ENCODE measurements at places on chromosomes 4 and X. TPM values are rescaled to one million over a fixed set of nuclear protein-coding genes. Genes with fewer than 3 reads are reported as not detected.

GRCh38 chrX:19121466-19121865 is 802 bp downstream of the ADGRG2 start:
- no peak for DNase-seq

DNA sequence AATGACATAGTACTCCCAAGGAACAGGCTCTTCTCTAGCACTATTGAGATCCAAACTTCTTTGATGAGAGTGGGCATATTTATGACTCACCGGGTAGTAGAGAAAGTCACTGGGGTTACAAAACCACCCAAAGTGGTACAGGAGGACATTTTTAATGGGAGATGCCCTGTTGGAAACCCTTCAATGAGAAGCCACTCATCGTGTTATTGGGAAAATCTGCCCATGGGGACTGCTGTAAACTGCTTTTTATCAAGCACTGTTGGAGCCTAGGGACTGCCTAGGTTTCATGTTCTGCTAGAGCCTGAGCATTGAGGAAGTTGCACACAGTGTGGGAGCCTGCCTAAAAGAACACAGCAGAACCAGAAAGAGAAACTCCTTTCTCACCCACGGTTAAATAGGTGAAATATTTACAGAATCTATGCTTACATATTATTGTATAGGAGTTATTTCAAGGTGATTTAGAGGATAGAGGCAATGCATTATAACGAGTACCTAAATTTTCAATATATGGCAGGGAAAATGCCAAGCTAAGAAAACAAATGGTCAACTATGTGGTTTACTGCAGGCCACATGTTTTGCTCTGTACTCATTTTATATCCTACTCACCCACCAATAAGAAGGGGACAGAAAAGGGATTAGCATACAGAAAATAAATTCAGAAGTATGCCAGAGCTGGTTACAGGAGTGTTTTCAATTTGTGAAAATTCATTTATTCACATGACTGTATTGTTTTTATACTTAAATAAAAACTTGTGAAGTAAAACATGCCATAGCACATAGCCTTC is 559.1 kb downstream of the FSTL5 start:
- no peak for DNase-seq

- no peak for DNase-seq
Observed at GRCh38 chr4:13907255-13907751, 279.8 kb upstream of the BOD1L1 start.

- DNase-seq, result peak; percentile 50
Observed at GRCh38 chr4:10456595-10457254, 501 bp downstream of the ZNF518B start.

- no peak for DNase-seq
Observed at GRCh38 chrX:106903291-106903824, at the start of gene RIPPLY1. Gene RIPPLY1 (minus strand): TSS chrX:106903341. CDS start chrX:106903287, 54 bp downstream.

- no peak for DNase-seq
Observed at GRCh38 chr4:48243429-48243828, 26.2 kb downstream of the TEC start.

- DNase-seq, result no peak
Observed at GRCh38 chr4:152106781-152107321, 346.0 kb upstream of the GATB start.

DNA sequence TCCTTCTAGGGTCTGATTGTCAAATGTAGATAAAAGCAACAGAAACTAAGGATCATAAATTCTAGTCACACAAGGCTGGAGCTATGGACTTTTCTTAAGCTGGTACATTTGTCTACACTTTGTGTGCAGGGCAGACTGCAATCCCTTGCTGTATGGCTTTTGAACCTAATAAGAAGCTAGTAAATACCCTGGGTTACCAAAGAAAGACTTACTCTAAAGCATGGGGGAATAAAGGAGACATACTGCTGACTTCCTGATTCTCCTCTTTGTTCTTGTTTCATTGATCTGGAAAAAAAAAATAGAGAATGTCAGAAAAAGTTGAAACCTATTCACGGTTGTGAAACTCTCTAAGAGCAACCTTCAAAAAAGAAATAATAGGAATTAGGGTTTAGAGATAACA is 216.6 kb upstream of the TLL1 start:
- no peak for DNase-seq

DNA sequence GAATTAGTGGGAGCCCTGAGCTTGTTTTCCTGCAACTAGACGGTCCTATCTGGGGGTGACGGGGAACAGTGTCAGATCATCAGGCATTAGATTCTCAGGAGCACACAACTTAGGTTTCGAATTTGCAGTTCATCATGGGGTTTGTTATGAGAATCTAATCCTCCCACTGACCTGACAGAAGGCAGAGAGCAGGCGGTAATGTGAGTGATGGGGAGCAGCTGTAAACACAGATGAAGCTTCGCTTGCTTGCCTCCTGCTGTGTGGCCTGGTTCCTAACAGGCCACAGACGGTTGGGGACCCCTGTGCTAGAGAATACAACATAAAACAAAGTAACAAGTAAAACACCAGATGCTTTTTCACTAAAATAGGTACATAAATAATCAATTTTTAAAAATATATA is 86.2 kb upstream of the BLTP1 start:
- no peak for DNase-seq

GRCh38 chr4:48205107-48205506 is 64.5 kb downstream of the TEC start:
- DNase-seq, result no peak

DNA sequence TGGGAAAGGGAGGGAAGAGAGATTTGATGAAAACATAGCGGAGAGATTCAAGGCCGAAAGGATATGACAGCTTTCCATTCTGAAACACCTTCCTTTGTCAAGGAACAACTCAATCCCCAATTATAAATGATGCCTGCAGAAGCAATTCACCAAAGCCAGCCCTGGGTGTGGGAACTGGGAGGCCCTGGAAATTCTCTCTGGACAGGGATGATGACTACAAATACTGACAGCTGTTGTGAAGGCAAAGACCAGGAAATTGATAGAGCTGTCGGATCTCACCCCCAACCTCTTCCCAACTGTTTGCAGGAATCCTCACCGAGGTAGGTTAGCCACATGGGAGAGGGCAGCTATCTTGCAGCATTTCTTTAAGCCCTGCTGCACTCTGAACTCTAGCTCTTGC is 54.3 kb downstream of the CCDC149 start:
- DNase-seq, result no peak

DNA sequence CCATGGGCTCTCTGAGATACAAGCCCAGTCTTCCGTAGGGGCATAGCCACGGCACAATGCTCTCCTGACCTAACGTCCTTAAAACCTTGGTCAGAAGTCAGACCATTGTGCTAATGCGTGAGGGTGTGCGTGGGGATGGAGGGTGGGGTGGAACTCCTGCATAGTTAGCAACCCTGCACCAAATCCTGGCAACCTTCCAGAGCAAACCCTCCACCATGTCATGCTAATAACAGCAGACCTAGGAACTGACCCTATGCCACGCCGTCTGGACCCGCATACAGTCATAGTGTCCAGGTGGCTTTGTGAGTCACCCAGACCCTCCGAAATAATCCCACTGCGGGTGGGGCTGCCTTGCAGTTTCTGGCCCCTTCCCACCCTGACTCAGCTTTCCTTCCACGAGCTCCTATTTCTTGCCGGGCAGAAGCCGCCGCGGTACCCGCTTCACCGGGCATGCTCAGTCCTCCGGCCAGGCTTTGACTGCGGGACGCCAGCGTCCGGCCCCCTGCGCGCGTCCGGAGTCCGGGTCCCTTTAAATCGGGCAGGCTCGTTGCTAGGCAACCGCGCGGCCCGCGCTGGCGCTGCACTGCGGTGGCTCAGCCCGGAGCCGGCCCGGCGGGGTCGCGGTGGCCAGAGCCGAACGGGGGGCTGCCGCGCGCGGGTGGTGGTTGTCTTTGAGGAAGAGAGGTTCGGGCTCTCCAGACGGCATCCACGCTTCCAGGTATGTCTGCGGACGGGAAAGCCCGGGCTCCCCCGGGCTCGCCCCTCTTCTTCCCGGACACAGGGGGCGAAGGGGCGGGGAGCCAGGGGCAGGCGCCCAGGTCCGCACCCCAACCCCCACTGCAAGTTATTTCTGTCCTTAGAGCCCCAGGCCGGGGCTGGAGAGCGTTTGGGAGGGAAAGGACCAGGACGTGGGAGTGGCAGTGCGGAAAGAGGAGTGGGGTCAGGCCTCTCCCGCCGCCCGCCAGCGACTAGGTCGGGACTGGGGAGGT is at the start of gene CCDC160:
TSS of gene CCDC160 (plus strand) at position 557 of the 989 bp plus-strand sequence. CDS start 7,619 bp downstream, outside the sequence.
- DNase-seq, result peak; percentile 49

DNA sequence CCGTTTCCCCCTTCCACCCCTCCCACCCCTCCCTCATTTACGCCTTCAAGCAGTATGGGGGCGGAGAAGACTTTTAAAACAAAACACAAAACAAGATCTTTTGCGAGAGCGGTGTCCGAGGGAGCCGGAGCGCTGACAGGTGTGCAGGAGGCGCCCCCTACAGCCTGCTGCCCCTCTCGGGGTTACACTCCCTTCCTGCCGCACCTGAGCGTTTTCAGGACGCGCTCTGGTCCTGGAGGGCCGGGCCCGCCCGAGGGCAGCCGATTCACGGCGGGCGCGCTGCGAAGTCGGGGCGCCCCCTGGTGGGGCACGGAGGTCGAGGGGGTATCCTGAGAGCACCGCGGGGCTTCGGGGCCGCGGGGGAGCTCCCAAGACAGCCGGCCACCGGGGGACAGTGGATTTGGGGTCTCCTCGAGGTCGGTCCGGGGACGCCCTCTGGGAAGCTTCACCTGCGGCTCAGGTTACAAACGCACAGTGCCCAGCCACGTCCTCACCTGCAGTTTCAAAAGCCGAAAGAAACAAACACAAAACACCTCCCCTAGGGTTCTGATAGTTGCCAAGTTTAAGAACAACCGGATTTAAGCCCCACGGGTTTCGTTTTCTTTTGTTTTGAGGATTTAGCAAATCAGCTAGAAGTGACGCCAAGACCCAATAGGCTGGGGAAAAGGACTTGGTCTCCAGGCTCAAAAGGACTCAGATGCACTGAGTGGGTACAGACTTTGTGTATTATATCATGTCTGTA is 8.0 kb upstream of the NEUROG2 start:
- DNase-seq, result peak; percentile 65

DNA sequence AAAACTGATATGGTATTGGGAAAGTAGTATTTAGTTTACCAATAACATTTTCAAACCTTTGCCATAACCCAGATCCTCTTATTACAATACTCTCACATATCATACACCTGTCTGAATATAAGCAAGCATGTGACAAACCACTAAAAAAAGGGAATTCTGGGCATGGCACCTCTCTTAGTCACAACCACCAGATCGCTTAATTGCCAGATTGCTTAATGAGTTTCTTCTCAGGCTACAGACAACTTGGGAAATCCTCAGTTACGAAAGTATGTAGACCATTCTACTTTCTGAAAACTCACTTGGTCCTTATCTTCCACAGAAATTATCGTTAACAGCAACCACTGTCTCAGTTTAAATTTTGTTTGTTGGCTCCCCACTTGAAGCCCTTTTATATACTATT is 2.1 kb downstream of the NAF1 start:
- DNase-seq, result no peak

GRCh38 chrX:42047886-42048285 is 124.5 kb upstream of the CASK start:
- no peak for DNase-seq

DNA sequence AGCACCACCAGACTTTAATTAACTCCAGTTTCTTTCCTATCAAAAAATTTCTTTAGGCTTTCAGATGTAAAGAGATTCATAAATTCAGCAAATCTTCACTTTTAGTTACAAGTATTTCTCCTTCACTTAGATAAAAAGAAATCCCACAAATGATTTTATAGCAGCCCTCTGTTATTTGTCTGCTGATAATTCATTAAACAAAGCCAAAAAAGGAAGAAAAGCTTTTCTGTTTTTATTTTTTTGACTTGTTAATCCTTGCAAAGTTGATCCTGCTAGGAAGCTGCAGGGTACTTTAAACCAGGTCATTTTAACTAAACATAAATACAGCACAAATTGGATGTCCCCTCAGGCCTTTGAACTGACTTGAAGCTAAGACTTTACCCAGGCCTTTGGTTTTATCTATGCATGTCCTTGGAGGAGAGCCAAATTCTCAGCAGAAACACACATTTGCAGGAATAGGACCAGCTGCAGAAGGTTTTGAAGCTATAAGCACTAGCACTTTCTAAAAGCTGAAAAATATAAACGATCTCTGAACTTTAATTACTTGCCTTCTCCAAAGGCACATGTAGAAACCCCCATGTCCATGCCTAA is 57.5 kb downstream of the PCDH18 start:
- DNase-seq, result no peak

DNA sequence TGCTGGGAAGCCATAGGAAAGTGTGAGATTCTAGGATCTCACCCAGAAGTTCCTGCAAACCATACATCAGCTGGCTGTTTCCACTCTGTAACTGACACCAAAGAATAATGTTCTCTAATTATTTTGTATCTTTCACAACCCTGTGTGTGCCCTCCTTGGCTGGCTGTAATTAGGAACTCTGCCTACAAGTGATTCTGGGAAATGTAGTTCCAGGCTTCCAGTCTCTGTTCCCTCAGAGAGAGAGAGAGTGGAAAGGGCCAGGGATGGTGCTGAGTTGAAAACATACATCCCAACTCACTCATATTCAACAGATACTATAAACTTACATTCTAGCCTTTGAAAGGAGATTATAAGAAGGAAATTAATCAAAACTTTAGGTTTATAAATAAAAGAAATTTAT is 57.5 kb upstream of the C1QTNF7 start:
- DNase-seq, result no peak

- DNase-seq, result no peak
Observed at GRCh38 chrX:101918751-101919150, 13.1 kb downstream of the ZMAT1 start.

GRCh38 chr4:81343536-81343935 is 128.2 kb downstream of the RASGEF1B start:
- no peak for DNase-seq

GRCh38 chrX:134431894-134432293 is 28.1 kb upstream of the HPRT1 start:
- no peak for DNase-seq

- DNase-seq, result no peak
Observed at GRCh38 chr4:62399242-62399641, 1199.1 kb downstream of the ADGRL3 start.

- DNase-seq, result peak; percentile 80
Observed at GRCh38 chr4:98260047-98260578, 1.1 kb upstream of the RAP1GDS1 start.

DNA sequence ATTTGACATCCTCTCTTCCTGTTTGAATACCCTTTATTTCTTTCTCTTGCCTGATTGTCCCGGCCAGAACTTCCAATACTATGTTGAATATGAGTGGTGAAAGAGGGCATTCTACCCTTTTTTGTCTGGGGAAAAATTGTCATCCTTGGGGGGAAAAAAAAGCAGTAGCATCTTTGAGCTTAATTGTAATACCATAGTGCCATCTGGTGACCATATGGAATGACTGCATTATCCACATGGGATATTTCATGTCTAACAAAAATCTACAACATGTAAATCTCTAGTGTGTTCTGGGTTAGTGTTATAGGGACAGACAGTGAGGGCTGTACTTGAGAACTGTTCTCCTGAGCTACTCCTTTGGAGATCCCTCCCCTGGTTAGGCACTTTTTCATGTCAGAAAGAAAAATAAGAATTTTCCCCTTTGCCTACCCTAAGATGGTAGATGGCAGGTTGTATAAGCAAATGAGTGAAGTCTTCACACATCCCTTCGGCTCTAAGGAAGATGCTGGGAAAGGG is 26.0 kb downstream of the CAPN6 start:
- DNase-seq, result no peak

Gene BEX2
- 2.1 TPM for total RNA-seq

Gene ZIC3
- total RNA-seq, result not detected

Gene PAGE1
- not detected for total RNA-seq

Gene F8A3
- total RNA-seq, result 6.5 TPM

Gene PFKFB1
- 18.9 TPM for total RNA-seq

Gene HSFX4
- total RNA-seq, result not detected

Gene KLHL8
- total RNA-seq, result 5.5 TPM

Gene CT45A3
- not detected for total RNA-seq

Gene TLR6
- total RNA-seq, result 2.5 TPM

Gene CD38
- 0.87 TPM for total RNA-seq

Gene ZNF718
- total RNA-seq, result 1.7 TPM

Gene FRG2
- not detected for total RNA-seq

Gene DLG3
- total RNA-seq, result 1.9 TPM

Measured in right lobe of liver (tissue), 6 donors.